ENCODE measurements at places on chromosomes 11 and 22.

DNA sequence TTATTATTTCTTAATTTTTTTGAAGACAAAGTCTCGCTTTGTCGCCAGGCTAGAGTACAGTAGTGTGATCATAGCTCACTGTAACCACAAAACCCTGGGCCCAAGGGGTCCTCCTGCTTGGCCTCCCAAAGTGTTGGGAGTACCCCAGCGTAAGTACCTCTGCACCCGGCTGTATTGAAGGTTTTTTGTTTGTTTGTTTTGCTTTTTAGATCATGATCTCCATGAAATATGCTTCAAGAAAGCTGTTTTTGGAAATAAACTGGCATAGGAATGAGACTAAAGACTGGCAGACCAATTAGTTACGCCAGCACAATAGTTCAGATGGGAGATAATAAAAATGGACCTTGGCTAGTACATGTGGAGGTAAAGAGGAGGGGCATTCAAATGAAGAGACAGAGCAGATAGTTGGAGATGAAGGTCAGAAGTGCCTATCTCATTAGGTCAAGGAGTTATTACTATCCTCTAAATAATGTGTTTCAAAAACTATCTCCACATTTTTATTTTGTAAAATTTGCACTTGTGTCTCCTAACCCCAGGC is 4.1 kb upstream of the MRPL48 start:
- no peak for DNase-seq

- DNase-seq, result no peak
These were observed 202.8 kb upstream of the SEZ6L start for GRCh38 chr22:25966448-25966913.

- DNase-seq, result no peak
These were observed 8.5 kb downstream of the MRPL16 start for GRCh38 chr11:59801981-59802638.

GRCh38 chr11:82673631-82674030 is 60.0 kb downstream of the FAM181B start:
- no peak for DNase-seq

- DNase-seq, result no peak
These were observed 9.8 kb downstream of the NUCB2 start for GRCh38 chr11:17286332-17286731.

GRCh38 chr11:11579012-11579988 is 42.5 kb downstream of the GALNT18 start:
- no peak for DNase-seq

DNA sequence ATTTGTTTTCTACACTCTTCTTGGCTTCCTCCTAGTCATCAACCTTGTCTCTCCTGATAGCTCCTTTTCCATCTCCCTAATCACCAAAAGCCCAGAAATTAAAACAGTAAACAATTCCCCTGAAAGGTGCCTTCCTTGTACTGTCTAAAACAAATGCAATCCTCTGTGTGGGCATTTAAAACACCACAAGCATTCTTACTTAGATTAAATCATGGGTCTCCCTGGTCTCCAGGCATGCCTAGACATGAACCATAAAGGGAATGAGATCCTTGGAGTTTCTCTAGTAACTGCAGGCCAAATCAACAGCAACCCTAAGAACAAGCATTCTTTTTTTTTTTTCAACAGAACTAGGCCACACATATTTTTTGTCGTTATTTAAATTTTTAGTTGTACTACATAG is 1.9 kb downstream of the BTG4 start:
- no peak for DNase-seq

DNA sequence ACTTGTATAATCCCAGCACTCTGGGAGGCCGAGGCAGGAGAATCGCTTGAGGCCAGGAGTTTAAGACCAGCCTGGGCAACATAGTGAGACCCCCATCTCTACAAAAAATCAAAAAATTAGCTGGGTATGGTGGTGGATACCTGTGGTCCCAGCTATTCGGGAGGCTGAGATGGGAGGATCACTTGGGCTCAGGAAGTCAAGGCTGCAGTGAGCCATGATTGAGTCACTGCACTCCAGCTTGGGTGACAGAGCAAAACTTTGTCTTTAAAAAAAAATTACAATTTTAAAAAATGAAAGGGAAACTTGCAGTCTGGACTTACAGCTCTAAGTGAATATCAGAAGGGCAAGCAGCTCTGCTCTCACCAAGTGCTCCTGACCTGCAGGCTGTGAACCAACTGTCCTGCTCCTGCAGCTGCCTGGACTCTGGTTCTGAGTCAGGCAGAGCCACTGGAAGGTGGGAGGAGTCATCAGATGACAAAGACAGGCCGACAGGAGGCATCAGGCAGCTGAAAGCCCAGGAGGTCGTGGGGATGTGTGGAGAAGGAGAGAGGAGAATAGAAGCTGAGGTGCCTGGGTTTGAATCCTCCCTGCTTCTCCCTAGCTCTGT is 9.6 kb downstream of the SMTNL1 start:
- no peak for DNase-seq

DNA sequence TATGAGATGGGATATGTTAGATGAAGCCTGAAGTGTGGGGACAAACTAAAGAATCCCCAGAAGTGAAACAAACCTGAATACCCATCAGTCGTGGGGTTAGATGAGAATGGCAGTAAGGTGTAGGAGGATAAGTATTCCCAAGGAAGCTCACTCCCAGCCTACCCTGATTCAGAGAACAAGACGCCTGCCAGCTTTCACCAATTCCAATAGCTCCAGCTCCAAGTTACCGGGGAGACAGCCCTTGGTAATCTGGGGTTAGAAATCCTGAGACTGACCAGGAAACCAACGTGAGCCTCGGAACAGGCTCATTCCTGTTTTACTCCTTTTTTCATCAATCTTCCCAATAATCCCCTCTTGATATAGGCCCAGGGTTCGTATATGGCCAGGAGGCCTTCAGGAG is 46.5 kb downstream of the RPL27A start:
- DNase-seq, result no peak

All from stimulated activated CD8-positive, alpha-beta memory T cell treated with anti-CD3 and anti-CD28 coated beads, Interleukin-7, amount 100 ng/mL, for 1 hour (primary cell).